Stimulated activated CD4-positive, alpha-beta T cell treated with anti-CD3 and anti-CD28 coated beads, TNF-alpha, amount 100 ng/mL, for 4 hours (primary cell): ENCODE measurements at places on chromosomes 1 and 21.

DNA sequence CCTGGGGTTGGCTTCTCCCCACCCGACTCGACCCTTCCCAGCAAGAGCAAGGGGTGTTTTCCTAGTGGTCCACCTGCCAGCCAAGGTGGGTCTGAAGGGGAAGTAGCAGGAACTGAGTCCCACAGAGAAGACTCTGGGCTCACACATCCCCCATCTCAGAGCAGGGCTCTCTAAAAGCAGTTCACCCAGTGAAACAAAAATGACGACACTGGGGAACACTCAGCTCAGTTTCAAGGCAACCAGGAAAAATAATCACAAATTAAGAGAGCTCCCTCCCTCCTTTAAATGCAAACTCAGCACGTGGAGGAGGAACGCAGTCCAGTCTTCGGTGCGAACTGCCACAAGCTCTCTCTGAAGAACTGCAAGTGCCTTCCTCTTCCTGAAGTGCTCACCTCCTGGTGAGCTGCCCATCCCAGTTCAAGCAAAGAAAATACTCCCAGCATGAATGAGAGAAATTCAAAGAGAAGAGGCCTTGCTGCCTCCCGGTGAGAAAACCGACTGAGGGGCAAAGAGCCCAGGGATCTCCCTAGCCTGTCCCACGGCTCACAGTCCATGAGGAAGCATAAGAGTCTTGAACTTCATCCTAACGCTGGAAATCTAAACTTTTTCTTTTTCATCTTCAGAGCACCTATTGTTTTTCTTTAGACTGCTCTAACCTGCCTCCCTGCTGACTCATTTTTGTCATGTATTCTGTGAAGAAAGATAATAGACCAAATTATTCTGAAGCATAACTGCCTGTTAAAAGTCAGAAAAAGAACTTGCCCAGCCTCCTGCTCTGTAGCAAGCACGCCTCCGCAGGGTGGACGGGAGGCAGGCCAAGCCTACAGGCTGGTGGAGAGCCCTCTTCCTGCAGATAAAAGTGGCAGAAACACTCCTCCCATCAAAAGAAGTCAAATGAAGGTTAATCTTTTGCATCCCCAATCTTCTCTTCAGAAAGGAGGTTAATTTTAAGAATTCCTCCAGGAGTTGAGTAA is 281.4 kb downstream of the HHIPL2 start:
- no peak for DNase-seq

GRCh38 chr1:231153726-231154125 is 8.1 kb upstream of the TRIM67 start:
- no peak for DNase-seq

DNA sequence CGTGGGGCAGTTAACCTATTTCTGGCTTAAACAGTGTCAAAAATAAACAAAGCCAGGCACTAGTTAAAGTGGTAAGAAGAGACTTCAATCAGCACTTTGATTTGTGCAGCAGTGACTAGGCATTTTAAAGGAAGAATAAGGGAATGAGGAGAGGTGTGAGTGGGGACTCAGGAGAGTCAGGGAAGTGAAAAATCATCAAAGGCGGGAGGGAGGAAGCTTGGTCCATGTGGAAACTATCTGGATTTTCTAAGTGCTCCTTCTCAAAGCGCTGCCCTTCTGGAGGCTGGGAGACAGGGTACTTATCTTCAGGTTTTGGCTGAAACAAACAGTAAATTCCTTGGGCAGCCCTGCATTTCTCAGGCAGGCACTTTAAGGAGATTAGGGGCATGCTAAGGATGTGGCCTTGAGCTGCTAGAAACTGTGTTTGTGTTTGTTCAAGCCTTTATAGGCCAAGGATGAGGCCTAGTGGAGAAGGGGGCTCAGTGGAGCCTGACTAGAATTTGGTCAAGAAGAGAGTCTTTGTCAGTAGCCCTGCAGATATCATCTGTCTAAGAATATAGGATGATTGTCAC is 486.5 kb downstream of the SIPA1L2 start:
- no peak for DNase-seq

GRCh38 chr1:224076407-224076806 is 37.5 kb upstream of the FBXO28 start:
- no peak for DNase-seq

GRCh38 chr1:80645621-80646020 is 1155.1 kb upstream of the ADGRL2 start:
- no peak for DNase-seq

GRCh38 chr1:151989211-151989862 is 4.3 kb downstream of the S100A10 start:
- no peak for DNase-seq

GRCh38 chr1:20476265-20477038 is 9.6 kb downstream of the CAMK2N1 start:
- DNase-seq: no peak

- no peak for DNase-seq
These were observed 515.1 kb upstream of the PLXNA2 start for GRCh38 chr1:208759255-208759654.

DNA sequence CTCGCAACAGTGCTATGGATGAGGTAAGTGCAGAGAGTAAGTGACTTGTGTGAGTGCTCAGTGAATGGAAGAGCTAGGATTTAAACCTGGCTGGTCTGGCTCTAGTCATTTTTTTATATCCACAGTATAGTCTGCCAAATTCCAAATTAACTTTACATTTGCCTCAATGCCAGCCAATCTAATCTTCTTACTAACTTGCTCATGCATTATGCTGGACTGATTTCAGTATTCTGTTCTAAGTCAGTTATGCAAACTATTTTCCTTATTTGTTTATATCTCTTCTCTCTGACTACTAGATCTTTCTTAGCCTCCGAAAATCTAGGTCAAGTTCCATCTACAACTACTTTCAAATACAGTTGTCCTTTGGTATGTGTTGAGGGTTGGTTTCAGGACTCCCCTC is 133.3 kb downstream of the XPR1 start:
- DNase-seq: no peak

- no peak for DNase-seq
These were observed 27.0 kb upstream of the MEF2D start for GRCh38 chr1:156527584-156527983.

GRCh38 chr1:71881611-71882010 is 400.7 kb downstream of the NEGR1 start:
- no peak for DNase-seq

GRCh38 chr1:61238359-61238665 is 156.0 kb downstream of the NFIA start:
- DNase-seq: no peak

DNA sequence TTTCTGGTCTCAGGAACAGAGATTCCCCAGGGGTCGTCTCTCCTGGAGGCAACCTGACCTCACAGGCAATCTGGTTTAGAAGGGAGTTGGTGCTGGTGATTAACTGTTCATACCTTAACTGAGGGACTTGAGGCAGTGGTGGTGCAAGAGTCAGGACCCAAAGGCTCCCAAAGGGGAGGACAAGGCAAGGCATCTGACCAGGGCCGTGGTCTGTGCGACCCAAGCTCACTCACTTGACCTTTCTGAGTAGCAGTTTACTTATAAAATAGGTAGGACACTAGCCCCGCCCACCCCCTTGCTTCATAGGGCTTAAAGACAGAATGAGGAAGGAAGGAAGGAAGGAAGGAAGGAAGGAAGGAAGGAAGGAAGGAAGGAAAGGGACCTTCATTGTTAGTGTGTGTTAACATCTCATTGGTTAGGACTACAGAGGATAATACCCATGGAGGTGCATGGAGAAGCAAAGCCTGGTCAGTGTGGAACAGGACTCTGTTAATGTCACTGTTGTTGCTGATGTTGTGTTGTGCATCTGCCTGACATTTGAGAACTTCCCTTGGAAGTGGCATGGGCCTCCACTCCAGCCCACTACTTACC is 4.6 kb upstream of the KCNA2 start:
- no peak for DNase-seq

GRCh38 chr21:46220847-46221246 is 7.7 kb downstream of the LSS start:
- no peak for DNase-seq

DNA sequence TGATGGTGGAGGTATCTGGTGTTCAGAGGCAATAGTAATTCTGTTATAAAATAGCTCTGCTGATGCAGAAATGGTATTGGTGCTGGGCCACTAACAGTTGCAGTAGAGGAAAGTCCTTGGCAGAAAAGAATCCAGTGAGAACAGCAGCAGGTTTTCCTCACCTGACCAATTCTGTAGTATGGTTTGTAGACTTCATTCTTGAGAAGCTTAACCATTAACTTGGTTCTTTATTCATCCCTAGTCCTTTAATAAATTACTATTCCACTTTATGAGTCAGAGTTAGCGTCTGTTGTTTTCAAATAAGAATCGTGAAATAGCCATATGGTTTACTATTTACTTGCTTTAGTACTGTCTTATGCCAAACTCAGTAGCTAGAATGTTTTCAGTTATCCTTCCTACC is 128.5 kb upstream of the SERTAD4 start:
- DNase-seq: no peak
